GM23248 (cell line): ENCODE measurements at places on chromosomes 13 and 19. TPM values are rescaled to one million over a fixed set of nuclear protein-coding genes. Genes with fewer than 3 reads are reported as not detected.

DNA sequence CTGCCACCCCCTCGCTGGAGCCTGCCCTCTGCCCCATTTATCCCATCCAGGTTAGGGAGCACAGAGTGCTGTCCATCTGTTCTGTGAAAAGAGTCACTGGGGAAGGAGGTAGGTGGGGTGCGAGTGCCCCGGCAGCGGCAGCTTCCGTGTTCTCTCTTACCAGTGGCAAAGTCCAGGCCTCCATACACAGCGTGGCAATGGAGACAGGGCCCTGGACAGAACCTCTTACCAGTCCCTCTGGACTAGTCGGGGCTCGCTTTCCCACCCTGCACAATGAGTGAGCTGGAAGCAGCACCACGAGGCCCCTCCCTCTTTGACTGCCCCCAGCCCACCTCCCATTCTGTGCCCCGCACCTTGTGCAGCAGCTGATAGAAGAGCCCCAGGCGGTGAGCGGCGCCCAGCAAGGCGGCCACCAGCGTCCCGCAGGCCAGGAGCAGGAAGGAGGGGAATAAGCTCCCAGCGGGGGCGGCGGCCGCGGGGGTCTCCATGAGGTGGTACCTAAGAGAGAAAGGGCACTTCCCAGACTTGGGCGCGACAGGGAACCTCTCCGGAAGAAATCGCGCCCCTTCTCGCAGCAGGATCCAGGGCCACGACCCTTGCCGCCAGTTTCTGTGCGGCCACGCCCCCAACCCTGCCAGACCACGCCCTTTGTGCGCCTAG, 17.5 kb downstream of the SYDE1 start:
- H3K36me3 ChIP-seq, result no peaks in the 10 kb centered on the region; the same call in 1 of the 2 replicates
- DNase-seq, result peak; percentile 58
- no peaks in the 10 kb centered on the region for H3K27me3 ChIP-seq
- peaks cover 10% of the 10 kb centered on the region; the same call in 1 of the 2 replicates for H3K4me1 ChIP-seq
- peak overlapping the region; percentile 61 for H3K27ac ChIP-seq

DNA sequence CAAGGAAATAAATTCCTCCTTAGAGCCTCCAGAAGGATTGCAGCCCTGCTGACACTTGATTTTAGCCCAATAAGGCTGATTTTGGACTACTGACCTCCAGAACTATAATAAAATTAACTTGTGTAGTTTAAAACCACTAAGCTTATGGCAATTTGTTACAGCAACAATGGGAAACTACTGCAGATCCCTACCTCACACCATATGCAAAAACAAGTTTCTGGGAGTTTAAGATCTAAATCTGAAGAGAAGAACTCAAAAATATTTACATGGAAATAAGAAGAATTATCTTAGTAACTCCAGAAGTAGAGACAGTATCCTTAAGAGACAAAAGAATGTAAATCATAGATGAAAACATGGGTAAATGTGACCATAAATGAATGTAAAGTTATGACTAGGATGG, 5.9 kb downstream of the ZNF575 start:
- no peak overlapping the region for H3K27ac ChIP-seq
- no peaks in the 10 kb centered on the region for H3K27me3 ChIP-seq
- H3K36me3 ChIP-seq, result peaks cover 10% of the 10 kb centered on the region; the same call in 1 of the 2 replicates
- H3K4me3 ChIP-seq, result no peak overlapping the region
- H3K4me1 ChIP-seq, result no peaks in the 10 kb centered on the region

GRCh38 chr19:14371301-14371821, 9.9 kb upstream of the ADGRE5 start:
- no peaks in the 10 kb centered on the region for H3K36me3 ChIP-seq
- peaks cover 11% of the 10 kb centered on the region for H3K4me1 ChIP-seq
- no peaks in the 10 kb centered on the region for H3K27me3 ChIP-seq
- DNase-seq, result no peak
- H3K27ac ChIP-seq, result no peak overlapping the region

DNA sequence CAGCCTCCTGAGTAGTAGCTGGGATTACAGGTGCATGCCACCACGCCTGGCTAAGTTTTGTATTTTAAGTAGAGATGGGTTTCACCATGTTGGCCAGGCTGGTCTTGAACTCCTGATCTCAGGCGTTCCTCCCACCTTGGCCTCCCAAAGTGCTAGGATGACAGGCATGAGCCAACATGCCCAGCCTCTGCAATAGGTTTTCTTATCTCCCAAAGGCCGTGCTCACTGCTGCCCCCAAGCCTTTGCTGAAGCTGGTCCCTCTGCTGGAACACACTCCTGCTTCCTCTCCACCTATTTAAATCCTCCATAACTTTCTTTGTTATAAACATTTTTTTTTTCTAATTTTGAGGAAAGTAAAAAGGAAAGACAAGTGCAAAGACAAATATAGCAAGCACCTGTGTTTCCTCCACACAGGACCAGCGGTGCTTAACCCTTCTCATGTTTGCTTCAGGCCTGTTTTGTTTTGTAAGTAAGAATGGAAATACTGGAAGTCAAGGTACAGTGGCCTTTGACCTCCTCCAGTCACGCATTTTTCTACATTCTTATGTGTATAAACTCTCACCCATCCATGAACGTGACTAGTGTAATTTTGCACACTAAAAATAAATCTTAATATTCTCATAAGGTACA, 14.5 kb upstream of the TNFAIP8L1 start:
- H3K4me3 ChIP-seq, result no peak overlapping the region
- no peak overlapping the region for H3K27ac ChIP-seq

GRCh38 chr19:13597640-13598039, 91.4 kb upstream of the CACNA1A start:
- H3K4me3 ChIP-seq, result no peak overlapping the region
- no peaks in the 10 kb centered on the region for H3K36me3 ChIP-seq
- H3K27me3 ChIP-seq, result no peaks in the 10 kb centered on the region
- H3K4me1 ChIP-seq, result no peaks in the 10 kb centered on the region; the same call in 1 of the 2 replicates
- H3K27ac ChIP-seq, result no peak overlapping the region
- DNase-seq, result peak; percentile 85

Gene CLEC17A
- polyA plus RNA-seq, result not detected in 2 replicates

Gene FREM2
- not detected in 2 replicates for polyA plus RNA-seq

GRCh38 chr19:11279505-11280236, 16.3 kb upstream of the TSPAN16 start:
- no peak for DNase-seq
- peaks cover 9% of the 10 kb centered on the region; the same call in 1 of the 2 replicates for H3K27me3 ChIP-seq
- H3K36me3 ChIP-seq, result no peaks in the 10 kb centered on the region

- no peak overlapping the region for H3K4me3 ChIP-seq
- no peaks in the 10 kb centered on the region for H3K27me3 ChIP-seq
- H3K36me3 ChIP-seq, result no peaks in the 10 kb centered on the region
- H3K27ac ChIP-seq, result no peak overlapping the region
- no peaks in the 10 kb centered on the region for H3K4me1 ChIP-seq
- DNase-seq, result no peak
Measured at GRCh38 chr19:39106194-39106593, 19.4 kb upstream of the PAK4 start.

Gene DAND5
- not detected in 2 replicates for polyA plus RNA-seq

- H3K27me3 ChIP-seq, result no peaks in the 10 kb centered on the region
- no peak overlapping the region for H3K4me3 ChIP-seq
- H3K36me3 ChIP-seq, result no peaks in the 10 kb centered on the region
- DNase-seq, result no peak
- H3K4me1 ChIP-seq, result no peaks in the 10 kb centered on the region
- H3K27ac ChIP-seq, result no peak overlapping the region
Measured at GRCh38 chr19:50449236-50449899, 16.7 kb downstream of the MYBPC2 start.

Gene SPRED3
- polyA plus RNA-seq, result 1.8 and 1.9 TPM in 2 replicates

Gene RGCC
- 33.3 and 36.0 TPM in 2 replicates for polyA plus RNA-seq

GRCh38 chr19:47633996-47634395, 25.1 kb downstream of the BICRA start:
- 0 out of 2 replicates have a peak, but pooled peaks cover 6% of the 10 kb centered on the region for H3K36me3 ChIP-seq
- H3K27me3 ChIP-seq, result no peaks in the 10 kb centered on the region
- no peak overlapping the region for H3K27ac ChIP-seq
- H3K4me3 ChIP-seq, result no peak overlapping the region
- H3K4me1 ChIP-seq, result peaks cover 21% of the 10 kb centered on the region
- no peak for DNase-seq

Gene MEIOSIN
- not detected in 2 replicates for polyA plus RNA-seq

DNA sequence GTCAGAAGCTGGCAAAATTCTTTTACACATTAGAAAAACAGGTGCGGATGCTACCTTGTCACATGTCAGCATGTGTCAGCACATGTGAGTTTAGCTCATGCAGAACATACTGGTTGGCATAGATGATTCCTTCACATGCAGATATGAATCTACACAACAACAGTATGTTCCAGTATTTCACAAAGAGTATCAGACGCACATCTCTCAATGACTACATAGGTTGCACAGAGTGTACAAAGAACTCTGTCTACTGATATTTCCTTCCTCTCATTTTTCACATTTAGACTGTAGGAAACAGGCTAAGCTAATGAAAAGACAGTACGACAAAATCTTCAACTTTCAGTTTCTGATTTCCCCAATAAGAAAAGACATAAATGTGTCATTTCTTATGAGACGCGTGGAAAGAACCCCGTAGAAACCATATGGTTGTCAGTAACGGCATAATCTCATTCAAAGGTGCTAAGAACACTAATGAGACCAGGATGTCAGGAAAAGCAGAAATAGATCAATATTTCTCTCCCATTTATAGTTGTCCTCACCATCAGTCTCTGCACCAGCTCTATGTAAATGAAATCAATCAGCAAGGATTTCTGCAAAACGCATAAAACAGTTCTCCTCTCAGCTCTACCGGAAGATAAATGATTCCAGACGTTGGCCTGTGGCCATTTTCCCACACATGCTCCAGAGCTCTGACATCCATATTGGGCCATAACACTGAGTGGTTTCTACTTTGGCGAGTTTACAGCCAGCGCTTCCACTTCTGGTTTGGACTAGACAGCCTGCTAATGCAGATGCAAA, 81.2 kb downstream of the STARD13 start:
- no peaks in the 10 kb centered on the region for H3K27me3 ChIP-seq
- peaks cover 47% of the 10 kb centered on the region for H3K4me1 ChIP-seq
- peak overlapping the region; percentile 77 for H3K27ac ChIP-seq
- H3K36me3 ChIP-seq, result no peaks in the 10 kb centered on the region
- peak; percentile 94 for DNase-seq
- H3K4me3 ChIP-seq, result peak overlapping the region; percentile 61
